Femur (tissue), 1 donor: ENCODE measurements at places on chromosomes 12 and 14.

DNA sequence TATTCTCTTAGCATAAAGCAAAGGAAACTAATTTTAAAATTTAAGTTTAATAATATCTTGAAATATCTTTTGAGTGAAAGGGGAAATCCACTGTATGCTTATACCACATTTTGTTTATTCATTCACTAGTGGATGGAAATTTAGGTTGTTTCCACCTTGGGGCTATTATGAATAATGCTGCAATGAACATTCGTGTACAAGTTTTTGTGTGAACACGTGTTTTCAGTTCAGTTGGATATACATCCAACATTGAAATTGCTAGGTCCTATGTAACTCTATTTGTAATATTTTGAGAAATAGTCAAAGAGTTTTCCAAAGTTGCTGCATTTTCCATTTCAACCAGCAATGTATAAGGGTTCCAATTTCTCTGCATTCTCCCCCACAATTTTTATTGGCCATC is 83.7 kb upstream of the ETV6 start:
- DNase-seq = no peak

GRCh38 chr12:67797185-67797741 is 148.7 kb downstream of the DYRK2 start:
- peak; percentile 55 for DNase-seq

GRCh38 chr14:75794615-75795038 is 133.6 kb downstream of the TTLL5 start:
- no peak for DNase-seq

- DNase-seq = peak; percentile 90
Observed at GRCh38 chr12:57111031-57111734, at the start of gene STAT6. Gene STAT6 (minus strand): TSS chr12:57111362. CDS start chr12:57108278, 3,084 bp downstream.

DNA sequence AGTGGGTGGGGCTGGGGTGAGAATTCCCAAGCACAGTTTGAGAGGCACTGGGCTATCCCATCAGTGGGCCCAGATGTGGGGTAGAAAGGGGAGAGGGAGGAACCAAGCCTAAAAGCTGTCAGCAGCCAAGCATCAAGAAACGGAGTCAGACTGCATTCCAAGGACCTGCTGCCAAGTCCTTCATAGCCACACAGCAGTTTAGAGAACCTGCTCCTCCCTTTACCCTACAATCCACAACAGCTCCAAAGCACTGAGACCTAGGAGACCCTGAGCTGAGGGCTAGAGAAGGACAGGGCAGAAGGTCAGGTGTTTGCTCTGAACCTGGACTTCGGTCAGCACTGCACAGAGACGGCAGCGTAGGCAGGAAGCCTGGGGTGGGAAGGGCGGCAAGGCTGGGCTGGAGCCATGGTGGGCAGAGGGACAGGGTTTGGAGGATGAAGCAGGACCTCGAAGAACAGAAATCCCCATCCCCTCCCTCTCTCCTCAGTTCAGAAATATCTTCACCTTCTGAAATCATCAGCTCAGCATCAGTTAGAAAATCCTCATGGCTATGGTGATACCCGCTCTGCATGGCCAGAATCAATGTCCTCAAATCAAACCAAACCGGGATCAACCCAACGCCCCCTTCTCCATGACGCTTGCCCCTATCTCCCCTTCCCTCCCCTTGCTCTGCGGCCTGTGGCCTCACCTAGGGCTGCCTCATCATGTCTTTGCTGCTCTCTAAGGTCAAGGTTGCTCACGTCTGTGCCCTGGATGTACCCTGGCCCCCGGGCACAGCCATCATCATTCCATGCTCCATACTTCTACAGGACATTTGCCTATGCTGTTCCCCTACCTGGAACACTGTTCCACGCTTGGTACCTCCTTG is 12.9 kb upstream of the SERPINA4 start:
- DNase-seq = no peak
